Fibroblast of skin of left biceps (primary cell): ENCODE measurements at places on chromosomes 13 and 19.

- DNase-seq: no peak
Observed at GRCh38 chr13:111909971-111910671, 156.8 kb upstream of the SOX1 start.

GRCh38 chr13:38421590-38422560 lies 72.2 kb downstream of the UFM1 start:
- no peak for DNase-seq

GRCh38 chr13:113743366-113744195 lies 15.4 kb upstream of the TMEM255B start:
- DNase-seq: no peak

GRCh38 chr19:50548191-50549058 lies 19.8 kb downstream of the LRRC4B start:
- DNase-seq: no peak

GRCh38 chr19:19428746-19429145 lies 23.3 kb downstream of the GATAD2A start:
- DNase-seq: no peak

DNA sequence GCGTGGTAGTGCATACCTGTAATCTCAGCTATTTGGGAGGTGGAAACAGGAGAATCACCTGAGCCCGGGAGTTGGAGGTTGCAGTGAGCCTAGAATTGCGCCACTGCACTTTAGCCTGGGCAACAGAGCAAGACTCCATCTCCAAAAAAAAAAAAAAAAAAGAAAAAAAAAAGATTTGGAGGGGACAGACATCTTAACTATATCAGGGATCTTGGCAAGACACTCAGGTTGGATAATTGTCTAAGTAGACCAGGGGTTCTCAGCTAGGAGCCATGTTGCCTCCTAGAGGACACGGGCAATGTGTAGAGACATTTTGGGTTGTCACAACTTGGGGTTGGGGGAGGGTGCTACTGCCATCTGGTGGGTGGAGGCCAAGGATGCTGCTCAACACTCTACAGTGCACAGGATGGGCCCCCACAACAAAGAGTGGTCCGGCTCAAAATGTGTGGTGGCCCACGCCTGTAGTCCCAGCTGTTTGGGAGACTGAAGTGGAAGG lies 1.9 kb upstream of the ZNF580 start:
- DNase-seq: no peak

GRCh38 chr13:23644126-23644419 lies 73.9 kb downstream of the TNFRSF19 start:
- DNase-seq: no peak

DNA sequence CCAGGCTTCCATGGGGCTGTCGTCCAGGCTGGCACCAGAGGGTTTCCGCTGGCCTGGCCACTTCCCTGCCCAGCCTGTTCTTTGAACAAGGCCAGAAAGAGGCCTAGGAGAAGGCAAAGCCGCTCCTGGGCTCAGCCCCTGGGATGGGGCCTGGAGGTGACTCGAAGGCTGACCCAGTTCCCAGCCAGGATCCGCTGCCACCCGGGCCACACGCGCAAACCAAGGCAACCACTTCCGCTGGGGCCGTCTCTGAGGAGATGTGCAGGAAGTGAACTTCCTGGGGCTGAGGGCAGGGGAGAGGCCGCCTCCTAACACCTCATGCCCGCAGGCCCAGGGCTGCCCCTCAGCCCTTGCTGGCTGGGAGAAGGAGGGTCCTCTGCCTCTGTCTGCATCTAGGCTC lies 15.2 kb downstream of the PLEKHF1 start:
- no peak for DNase-seq

DNA sequence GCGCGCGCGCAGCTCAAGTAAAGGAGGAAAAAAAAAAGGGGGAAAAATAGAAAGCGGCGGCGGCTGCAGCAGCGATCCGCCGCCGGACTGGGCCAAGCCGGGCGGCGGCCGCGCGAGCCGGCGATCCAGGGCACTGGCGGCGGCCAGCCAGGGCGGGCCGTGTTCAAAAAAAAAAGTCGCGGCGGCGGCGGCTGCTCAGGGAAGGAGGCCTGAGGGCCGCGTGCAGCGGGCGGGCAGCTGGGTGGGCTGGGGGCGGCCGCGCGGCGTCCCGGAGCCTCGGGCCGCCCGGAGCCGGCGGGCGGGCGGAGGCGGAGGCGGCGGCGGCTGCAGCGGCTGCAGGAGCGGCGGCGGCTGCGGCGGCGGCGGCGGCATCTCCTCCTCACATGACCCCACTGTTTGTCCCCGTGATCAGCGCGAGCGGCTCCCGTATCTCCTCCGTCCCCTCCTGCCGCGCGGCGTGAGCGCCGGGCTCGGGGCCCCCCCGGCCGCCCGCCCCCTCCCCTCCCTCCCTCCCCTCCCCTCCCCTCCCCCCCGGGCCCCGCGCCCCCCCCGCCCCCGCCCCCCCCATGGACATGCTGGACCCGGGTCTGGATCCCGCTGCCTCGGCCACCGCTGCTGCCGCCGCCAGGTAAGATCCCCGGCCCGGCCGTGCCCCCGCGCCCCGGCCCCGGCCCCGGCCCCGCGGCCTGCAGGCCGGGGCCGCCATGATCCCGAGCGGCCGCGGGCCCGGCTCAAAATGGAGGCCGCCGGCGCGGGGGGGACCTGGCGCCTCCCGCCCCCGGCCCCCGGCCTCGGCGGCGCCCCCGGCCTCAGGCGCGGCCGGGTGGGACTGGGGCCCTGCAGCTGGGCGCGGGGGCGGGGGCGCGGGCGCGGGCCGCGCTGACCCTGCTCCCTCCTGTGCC lies at the start of gene USF2:
TSS of gene USF2 (plus strand) at position 427 of the 902 bp plus-strand sequence. CDS start at position 567, 140 bp downstream.
- DNase-seq: peak; percentile 36

DNA sequence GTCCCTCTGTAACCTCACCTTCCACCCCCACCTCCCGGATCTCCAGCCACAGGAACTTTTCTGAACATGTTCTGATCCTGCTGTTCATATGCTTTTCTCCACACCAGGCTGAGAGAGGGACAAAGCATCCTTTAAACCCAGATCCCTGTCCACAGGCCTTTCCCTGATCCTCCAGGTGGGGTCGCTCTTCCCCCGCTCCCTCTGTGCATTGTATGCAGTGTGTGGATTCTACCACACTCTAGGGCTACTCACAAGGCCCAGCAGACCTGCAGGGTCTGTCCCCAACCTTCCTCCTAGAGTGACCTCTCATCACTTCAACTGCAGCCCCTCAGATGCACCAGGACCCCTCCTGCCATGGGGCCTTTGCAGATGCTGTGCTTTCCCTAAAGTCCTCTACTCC lies 1200.6 kb downstream of the UQCRFS1 start:
- no peak for DNase-seq

DNA sequence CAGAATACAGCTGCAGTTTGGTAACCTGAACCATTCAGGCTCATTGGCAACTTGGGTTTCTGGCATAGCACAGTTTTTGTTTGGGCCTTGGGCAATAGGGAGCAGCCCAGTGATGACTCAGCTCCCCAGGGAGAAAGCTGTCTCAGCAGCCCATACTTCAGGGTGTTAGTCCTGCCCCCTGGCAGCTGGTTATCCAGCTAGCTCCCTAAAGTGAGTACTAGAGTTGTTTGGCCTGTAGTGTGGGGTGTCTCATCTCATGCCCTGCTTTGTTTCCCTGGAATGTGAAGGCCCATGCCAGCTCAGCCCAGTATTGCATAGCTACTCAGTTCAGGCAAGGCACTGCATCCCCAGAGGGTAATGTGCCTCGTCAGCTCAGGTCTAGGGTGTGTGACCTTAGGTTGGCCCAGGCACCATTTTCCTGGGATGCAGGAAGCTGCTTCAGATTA lies 18.2 kb upstream of the ZNF543 start:
- DNase-seq: peak; percentile 33

- DNase-seq: peak; percentile 66
Observed at GRCh38 chr19:8307965-8308866, at the start of gene CD320. CD320 (minus strand) TSS chr19:8308358; CDS start chr19:8308290, 68 bp downstream.

DNA sequence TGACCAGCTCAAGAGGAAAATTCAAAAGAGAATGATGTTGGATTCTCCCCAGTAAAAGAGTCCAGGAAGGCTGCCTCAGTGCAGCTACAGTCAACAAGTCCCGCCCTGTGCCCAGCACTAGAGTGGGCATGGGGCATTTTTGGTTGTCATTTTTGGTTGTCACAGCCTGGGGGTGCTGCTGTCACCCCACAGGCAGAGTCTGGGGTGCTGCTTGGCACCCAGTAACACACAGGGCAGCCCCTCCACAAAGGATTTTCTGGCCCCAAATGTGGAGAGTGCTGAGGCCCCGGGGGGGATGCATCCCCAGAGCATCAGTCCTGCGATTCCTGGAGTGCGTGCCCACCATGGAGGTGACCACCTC lies 28.2 kb upstream of the TMEM255B start:
- DNase-seq: no peak

DNA sequence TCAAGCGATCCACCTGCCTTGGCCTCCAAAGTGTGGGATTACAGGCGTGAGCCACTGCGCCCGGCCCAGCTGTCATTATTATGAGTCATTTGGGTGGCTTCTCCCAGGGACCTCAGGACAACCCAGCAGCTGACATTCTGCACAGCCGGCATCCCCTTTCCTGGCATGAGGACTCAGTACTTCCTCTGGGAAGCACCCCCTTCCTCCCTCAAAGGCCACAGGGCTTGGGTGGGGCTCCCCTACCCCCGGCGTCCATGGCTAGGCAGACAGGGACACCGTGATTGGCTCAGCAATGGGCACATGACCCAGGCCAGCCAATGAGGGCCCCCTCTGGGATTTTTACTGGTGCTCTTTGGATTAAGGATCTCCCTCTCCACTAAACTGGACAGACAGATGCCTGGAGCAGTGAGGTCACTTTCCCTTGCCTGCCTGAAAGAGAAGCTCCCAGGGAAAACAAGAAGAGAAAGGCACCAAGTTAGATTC lies 6.0 kb downstream of the KANK2 start:
- DNase-seq: no peak

GRCh38 chr19:18253716-18254115 lies 20.5 kb downstream of the IQCN start:
- DNase-seq: no peak

DNA sequence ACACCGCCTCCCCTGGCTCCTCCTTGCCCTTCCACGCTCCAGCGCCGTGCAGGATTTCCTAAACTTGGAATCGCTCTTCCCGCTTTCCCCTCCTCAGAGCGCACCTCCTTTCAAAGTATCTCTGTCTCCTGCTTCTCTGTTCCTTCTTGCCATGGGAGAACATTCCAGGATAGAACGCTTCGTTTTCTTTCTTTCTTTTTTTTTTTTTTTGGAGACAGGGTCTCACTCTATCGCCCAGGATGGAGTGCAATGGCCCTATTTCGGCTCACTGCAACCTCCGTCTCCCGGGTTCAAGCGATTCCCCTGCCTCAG lies 574 bp upstream of the XPO4 start:
- no peak for DNase-seq

DNA sequence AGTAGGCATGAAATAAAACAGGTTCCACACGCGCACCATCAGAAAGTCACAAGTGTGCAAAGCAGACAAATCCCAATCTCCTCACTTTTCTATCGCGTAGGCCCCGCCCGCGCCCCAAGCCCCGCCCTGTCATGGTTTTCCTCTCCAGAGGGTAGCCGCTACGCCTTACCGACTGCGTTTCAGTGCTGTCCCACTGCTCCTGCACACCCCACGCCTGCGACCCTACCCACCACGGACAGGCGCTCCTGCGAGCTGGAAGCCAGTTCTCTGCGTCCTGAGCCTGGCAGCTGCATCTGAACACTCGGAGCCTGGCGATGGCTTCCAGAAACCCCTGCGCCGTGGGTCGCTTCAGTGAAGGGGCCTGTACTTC lies 379 bp upstream of the ZNF470 start:
- peak; percentile 5 for DNase-seq

DNA sequence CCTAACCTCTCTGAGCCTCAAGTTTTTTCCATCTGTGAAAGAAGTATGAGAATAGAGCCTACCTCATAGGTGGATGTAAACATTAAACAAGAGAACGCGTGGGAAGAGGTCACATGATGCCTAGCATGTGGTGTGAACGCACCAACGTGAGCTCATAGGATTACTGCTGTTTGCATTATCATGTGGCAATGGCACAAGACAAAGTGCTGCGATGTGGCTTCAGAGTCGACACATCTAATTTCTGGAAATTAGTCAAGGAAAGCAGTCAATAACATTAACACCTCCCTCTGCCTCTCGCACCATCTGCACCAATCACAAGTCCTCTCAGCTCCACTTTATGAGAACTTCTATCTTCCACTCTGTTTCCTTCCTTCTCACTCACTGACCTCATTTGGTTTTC lies 489.7 kb downstream of the COG6 start:
- DNase-seq: no peak

DNA sequence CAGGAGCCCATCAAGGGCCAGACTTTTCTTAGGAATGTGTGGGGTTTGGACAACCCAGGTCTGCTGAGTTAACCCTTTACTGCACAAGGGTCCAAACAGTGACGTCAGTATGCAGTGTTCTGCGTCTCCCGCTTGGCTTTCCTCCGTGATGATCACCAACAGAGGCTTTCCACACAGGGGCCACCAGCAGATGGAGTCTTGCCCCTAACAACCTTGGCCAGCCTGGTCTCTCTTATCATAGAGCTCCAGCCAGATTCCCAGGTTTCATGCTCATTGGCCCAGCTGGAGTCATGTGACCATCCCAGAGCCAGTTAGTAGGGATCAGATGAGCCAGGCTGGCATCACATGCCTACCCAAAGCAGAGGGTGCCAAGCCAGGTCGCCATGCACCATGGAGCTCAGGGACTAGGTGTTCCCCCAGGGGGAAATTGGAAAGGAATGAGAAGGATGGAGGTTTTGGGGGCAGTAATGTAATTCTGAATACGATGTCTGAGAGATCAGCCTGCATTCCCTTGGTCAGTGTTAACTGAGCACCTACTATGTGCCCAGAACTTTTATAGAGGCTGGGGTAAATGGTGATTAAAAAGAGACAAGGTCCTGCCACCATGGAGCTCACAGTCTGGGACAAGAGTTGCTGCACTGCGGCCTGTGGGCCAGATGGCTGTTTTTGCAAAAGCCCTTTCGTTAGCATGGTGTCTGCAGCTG lies 61.2 kb downstream of the MYH14 start:
- no peak for DNase-seq

GRCh38 chr13:47306991-47307390 lies 410.1 kb upstream of the HTR2A start:
- no peak for DNase-seq

DNA sequence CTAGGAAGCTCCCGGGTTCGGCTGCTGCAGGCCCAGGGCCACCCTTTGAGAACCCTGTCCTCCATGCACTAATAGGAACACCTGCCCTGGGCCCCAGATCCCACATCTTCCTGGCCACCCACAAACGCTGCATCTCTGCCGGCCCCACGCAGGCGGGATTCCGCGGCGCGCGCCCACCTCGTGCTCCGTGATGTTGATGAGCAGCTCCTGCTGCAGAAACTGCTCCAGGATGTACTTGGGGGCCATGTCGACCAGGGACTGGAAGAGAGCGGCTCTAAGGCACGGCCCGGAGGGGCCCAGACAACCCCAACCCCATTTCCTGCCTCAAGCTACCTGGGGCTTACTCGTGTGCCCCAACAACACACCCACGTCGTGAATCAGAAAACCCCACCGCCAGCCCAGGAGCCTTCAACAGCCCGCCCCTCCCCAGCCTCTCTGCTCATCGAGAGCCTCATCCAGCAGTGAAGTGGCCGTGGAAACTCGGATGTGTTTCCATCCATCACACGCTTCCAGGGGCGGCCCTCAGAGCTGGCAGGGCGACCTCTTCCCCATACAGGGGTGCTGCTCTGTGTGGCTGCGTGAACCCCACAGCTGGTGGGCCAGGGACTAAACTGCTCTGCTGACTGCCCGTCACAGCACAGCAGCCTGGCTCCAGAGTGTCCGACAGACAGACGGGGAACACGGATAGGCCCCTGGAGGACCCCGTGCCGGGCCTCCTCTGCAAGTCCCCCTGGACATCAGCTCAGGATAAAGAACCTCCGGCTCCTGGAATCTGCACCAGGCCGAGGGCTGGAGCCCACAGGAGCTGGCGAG lies 4.2 kb downstream of the POLR2E start:
- no peak for DNase-seq
